ENCODE measurements at places on chromosomes 2 and 18.

DNA sequence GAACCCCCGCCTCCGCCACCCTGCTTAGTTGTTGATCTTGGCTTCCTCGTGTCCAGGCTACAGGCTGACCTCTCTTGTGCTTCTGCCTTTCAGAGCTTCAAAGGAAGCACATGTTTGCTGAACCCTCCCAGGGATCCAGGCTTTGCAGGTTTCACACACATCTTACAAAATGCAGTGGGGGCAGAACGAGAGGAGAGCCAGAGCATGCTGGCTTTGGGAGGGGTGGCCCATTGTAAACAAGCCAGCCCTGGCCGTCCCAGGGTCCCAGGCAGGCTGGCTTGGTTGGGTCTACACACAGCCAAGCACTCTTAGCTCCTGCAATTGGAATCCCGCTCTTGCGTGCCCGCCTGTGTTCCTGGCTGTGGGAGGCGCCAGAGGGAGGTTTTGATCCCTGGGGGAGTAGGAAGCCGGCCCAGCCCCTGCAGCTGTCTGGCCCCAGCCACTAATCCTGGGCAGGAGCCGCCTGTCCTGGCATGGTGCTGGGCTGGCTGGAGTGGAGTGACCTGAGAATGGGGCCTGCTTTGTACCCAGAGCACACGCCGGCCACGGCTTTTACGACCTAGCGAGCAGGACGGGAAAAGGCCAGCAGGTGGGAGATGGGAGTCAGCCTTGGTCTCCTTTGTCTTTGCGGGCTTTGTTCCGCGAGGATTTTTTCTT, 53.9 kb downstream of the SH3BP4 start:
- no peak for DNase-seq

- DNase-seq = no peak
Measured at GRCh38 chr2:26946841-26947784, 23.3 kb upstream of the MAPRE3 start.

DNA sequence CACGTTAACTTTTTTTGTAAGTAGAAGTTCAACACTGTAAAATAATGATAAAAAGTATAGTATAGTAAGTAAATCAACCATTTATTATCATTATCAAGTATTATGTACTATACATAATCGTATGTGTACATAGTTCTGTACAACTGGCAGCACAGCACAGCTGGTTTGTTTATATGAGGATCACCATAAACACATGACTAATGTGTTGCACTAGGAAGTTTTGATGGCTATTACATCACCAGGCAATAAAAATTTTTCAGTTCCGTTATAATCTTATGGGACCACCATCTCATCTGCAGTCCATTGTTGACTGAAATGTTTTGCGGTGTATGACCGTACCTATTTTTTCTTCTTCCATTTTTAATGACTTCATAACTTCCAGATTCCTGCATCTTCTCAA, 39.2 kb upstream of the ZNF385B start:
- DNase-seq = no peak

DNA sequence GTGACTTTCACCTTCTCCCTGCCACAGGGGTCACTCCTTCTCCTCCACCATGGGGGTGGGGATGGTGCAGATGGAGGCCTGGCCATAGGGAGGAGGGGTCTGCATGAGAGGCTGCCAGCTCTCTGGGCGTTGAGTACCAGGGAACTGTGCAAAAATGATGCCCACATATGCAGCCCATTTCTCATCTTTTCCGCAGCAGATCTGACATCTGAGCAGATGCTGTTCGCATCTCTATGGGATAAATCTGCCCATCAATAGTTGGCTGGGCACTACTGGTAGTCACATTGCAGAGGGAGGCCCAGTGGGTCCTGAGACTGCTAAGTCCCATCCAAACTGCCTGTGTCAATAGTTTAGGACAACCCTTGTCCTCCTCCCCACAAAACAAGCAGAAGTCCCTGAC, 45.9 kb upstream of the LGALSL start:
- DNase-seq = no peak

- DNase-seq = no peak
Measured at GRCh38 chr2:30666266-30666874, 140.9 kb downstream of the CAPN13 start.

DNA sequence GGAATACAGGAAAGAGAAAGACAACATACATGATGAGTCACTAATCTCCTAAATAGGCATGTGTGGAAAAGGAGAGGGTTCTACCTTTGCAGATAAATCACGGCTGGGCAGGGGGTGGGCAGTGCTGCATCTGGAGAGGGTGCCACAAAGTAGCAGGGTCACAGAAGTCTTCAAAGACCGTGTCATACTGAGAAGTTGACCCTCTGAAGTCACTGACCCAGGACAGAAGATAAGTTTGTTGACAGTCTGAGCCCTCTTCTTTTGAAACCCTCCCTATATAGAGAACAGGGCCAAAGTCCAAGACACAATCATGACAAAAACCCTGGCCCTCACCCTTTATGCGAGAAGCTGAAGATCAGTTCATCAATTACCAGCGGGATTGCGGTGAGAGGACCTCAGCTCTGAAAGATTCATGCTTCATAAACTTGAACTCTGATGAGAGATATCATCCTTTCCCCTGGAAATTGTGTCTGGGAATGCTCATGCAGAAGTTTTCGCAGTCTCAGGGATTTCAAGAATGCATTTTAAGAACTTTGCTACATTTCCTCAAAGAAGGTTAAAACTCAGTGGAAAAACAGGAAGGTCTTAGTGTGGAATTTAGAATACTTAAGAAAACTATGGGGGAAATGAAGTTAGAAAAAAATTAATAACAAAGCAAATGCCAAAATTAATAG, 129.5 kb downstream of the FAM124B start:
- no peak for DNase-seq

DNA sequence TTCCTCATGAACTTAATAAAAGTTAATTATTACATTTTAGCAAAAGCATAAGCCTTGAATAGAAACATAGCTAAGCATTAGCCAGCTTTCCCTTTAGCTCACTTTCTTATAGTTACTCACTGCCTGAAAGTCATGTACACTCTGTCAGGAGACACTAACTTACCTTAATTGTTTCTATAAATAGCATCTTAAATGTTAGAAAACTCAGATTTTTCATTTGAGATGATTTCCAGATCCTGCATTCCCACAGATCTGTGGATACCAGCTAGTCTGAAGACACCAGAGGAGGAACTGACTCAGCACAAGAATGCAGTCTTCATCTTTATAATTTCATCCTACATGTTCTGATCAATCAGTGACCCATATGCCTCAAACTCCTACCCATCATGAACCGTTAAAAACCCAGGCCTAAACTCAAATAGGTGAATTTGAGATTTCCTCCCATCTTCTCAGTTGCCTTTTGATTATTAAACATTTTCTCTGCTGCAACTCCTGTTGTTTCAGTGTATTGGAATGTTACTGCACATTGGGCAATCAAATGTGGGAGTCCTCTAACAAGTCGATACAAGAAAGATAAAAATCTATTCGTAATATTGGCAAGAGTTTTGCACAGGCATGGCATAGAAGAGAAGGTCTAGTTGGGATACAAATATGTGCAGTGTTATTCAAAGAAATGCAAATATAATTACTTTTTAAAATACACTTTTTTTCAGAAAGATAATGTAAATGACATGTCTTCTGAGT, 857.4 kb upstream of the CDH2 start:
- no peak for DNase-seq

GRCh38 chr18:23538001-23538400, 34.7 kb downstream of the RMC1 start:
- no peak for DNase-seq

DNA sequence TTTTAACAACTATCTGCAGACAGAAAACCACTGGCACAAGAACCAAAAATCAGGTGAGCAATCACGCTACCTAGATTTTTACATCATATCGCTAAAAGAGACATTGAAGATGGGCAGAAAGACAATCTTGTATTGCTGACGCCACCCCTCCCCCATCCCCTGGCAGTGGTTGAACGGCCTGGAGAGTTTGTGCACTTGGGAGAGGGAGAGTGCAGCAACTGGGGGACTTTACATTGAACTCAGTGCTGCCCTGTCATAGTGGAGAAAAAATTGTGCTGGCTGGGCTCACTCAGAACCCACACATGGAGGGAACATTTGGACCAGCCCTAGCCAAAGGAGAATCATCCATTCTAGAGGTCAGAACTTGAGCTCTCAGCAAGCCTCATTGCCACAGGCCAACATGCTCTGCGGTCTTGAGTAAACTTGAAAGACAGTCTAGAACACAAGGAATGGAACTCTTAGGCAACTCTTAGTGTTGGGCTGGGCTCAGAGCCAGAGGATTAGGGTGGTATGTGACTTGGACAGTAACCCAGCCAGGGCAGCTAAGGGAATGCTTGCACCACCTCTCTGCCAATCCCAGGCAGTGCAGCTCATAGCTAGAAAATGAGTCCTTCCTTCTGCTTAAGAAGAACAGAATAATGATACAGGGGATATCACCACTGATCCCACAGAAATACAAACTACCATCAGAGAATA, 220.0 kb upstream of the CYP26B1 start:
- DNase-seq = no peak

DNA sequence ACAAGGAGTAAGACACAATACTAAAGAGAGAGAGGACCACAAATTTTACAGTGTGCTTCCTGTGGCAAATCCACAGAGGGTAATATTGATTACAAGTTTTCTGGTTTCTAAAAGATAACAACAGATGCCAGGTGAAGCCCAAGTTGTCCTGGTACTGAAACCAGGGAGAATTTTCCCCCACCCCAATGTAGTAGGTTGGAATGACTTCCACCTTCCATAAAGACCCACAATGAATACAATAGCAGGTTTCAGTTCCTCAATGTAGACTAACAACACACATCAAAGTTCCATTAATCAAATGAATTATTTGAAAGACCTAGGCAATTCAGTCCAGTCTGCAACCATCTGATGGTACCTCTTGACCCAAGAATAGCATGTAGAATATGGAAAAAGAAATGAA, 44.0 kb upstream of the TMEM247 start:
- no peak for DNase-seq

DNA sequence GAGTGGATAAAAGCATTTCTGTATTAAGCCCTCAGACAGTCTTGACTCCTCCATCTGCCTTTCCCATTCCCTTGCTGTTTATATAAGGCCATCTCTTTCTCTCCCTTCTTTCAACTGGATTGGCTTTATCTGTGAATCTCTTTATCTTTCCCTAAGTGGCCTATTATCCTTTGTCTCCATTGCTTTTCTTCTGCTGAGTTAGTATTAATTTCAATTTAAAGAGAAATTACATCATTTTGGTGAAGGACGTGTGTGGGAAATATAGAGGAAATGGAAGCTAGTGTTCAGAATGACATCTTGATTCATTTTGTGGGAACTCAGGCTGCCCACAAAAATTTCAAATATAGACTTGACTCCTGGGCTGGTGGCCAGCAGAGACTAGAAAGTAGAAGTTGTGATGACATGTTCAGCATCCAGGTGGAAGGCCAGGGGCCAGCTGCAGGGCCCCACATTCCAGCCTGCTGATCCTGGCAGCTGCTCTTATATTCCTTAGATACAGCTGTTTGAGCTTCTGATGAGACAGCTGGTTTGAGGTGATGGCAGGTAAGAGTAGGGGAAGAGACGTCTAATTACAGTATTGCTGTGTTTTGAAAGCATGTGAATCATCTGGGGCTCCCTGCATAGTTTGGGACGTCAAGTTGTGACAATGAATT, 52.3 kb downstream of the DIS3L2 start:
- no peak for DNase-seq
